GM23248 (cell line): ENCODE measurements at places on chromosomes 5 and 9. TPM values are rescaled to one million over a fixed set of nuclear protein-coding genes. Genes with fewer than 3 reads are reported as not detected.
A peak's percentile ranks its signal among the peaks of the same experiment; 100 is the strongest.

The MARCHF3 gene
- total RNA-seq, result 3.8 and 4.8 TPM in 2 replicates

GRCh38 chr9:128149001-128149701, at the start of gene LCN2:
Gene LCN2, plus strand, starts transcription at chr9:128149453. Its CDS starts 73 bp downstream, at chr9:128149526.
- H3K36me3 ChIP-seq, result no peaks in the 10 kb centered on the region
- H3K4me3 ChIP-seq, result no peak within 1 kb of the TSS
- DNase-seq, result no peak
- no peaks in the 10 kb centered on the region for H3K27me3 ChIP-seq
- H3K4me1 ChIP-seq, result no peaks in the 10 kb centered on the region

The PDLIM7 gene
- 320 and 357 TPM in 2 replicates for total RNA-seq

The FOXD4L5 gene
- not detected in 2 replicates for total RNA-seq

The QRFP gene
- not detected in 2 replicates for total RNA-seq

DNA sequence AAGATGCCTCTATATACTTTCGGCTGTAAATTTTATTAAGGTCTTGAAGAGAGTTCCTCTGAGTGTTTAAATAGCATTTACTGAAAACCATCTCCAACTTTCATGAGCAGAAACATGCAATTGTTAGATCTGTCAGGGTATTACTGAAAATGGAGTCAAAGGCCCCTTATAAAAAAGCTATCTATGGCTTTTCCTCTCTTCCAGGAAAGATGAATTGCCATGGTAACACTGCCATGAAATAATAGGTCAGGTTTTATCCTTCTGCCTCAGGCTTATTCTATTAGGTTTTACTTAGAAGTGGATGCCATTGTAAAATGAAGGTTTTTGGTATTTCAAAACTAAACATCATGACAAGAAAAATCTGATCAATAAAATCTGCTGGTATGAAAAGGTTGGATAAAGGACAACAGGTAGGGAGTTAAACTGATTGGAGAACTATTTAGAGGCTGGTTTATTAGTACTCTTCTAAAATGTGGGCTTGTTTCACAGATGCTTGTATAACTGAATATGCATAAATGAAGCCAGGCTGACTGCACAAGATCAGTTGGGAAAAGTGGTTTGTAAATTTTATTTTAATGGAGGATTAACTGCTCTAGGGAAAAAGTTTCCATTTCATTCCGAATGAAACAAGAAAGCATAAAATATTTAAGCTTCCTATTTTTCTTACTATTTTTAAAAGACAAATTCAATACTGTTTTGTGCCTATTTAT, 135.5 kb downstream of the RAB3C start:
- H3K36me3 ChIP-seq, result no peaks in the 10 kb centered on the region
- no peak overlapping the region for H3K4me3 ChIP-seq
- no peak overlapping the region for H3K27ac ChIP-seq
- H3K27me3 ChIP-seq, result no peaks in the 10 kb centered on the region

- no peak overlapping the region for H3K27ac ChIP-seq
- H3K27me3 ChIP-seq, result no peaks in the 10 kb centered on the region
- H3K36me3 ChIP-seq, result no peaks in the 10 kb centered on the region
- DNase-seq, result no peak
- no peaks in the 10 kb centered on the region for H3K4me1 ChIP-seq
Measured at GRCh38 chr9:135584934-135585333, 23.4 kb downstream of the PAEP start.

GRCh38 chr5:140671472-140672125, 1.8 kb downstream of the DND1 start:
- H3K4me3 ChIP-seq, result no peak overlapping the region
- H3K4me1 ChIP-seq, result peaks cover 1% of the 10 kb centered on the region
- no peak overlapping the region for H3K27ac ChIP-seq
- peaks cover 10% of the 10 kb centered on the region; the same call in 1 of the 2 replicates for H3K36me3 ChIP-seq
- no peaks in the 10 kb centered on the region for H3K27me3 ChIP-seq

The HABP4 gene
- 10.4 and 13.2 TPM in 2 replicates for total RNA-seq

DNA sequence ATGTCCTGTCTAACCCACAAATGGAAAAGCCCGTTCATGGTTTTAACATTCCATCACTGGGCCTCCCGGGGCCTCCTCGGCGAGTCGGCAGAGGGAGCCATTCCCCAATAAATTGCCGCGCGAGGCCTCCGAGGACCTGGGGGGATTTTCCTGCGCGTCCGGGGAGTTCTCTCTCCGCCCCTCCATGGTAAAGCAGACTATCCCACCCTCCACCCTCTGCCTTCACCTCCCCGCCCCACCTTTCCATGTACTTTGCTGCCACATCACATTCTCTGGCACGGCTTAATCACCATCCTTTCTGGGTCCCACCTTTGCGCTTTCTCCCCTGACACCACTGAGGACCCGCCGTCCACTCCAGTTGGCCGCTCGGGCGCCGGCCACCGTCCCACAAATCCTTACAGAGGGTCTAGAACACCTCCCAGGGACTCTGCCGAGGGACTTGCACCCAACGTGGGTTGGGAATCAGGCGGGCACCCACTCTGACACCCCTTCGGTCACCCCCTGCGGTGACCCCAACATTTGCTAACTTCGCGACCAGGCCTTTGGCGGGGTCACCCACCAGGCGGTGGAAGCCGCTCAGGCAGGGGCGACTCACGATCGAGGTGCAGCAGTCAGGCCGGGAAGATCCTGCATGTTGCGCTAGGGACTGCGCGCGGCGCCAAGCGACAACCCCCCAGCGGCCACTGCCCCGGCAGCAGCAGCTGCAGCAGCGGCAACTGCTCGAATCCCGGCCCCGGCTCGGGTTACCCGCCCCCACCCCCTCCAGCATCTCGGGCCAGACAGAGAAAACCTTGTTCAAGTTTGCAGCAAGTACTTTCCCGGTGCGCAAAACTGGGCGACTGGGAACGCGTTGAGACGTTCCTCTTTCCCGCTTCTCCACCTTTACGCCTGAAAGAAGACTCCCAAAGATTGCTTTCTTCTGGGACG, at the start of gene MEGF10:
MEGF10 (plus strand) TSS at position 778 of the 927 bp plus-strand sequence. CDS start 40,513 bp downstream, outside the sequence.
- peak; percentile 73 for DNase-seq
- 0 out of 2 replicates have a peak, but pooled peaks cover 5% of the 10 kb centered on the region for H3K4me1 ChIP-seq
- H3K27ac ChIP-seq, result no peak within 1 kb of the TSS
- peak within 1 kb of the TSS; percentile 58 for H3K4me3 ChIP-seq
- H3K27me3 ChIP-seq, result peaks cover 71% of the 10 kb centered on the region

GRCh38 chr5:147508711-147509040, 1.2 kb downstream of the DPYSL3 start:
- peak overlapping the region; percentile 50 for H3K27ac ChIP-seq
- H3K4me3 ChIP-seq, result peak overlapping the region; percentile 86
- H3K36me3 ChIP-seq, result no peaks in the 10 kb centered on the region
- H3K27me3 ChIP-seq, result no peaks in the 10 kb centered on the region

DNA sequence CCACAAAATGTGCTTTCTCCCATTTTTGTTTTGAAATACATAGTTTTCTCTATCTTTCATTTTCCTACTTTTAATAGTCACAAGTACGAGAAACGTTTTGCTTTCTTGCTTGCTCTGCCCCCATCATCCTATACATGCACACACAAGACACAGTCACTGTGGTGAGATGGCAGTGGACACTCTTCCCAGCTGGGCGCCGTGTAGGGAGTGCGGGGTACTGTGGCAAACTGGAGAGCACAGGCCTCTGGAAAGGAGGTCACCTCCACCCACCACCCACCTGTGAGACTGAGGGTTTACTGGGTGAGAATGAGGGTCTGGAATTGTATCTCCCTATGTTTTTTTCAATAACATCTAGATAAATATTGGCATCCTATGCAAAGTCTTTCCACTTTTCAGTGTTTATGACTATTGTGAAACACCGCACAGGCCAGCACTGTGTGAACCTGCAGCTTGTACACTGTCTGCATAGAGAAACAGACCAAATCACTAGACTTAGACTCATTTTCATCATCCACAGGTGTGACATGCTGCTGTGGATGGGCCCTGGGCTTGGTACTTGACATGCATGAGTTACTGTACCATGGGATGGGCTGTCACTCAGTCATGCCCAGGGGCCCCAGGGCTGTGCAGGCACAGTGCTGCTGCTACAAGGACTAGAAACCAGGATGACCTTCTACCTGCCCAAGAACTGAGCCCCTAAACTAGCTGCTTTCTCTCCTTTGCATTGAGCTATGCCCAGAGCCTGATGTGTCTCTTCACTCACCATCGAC, 118.1 kb upstream of the LMX1B start:
- H3K36me3 ChIP-seq, result no peaks in the 10 kb centered on the region
- H3K27me3 ChIP-seq, result no peaks in the 10 kb centered on the region
- H3K27ac ChIP-seq, result no peak overlapping the region
- no peak overlapping the region for H3K4me3 ChIP-seq
- no peaks in the 10 kb centered on the region for H3K4me1 ChIP-seq

DNA sequence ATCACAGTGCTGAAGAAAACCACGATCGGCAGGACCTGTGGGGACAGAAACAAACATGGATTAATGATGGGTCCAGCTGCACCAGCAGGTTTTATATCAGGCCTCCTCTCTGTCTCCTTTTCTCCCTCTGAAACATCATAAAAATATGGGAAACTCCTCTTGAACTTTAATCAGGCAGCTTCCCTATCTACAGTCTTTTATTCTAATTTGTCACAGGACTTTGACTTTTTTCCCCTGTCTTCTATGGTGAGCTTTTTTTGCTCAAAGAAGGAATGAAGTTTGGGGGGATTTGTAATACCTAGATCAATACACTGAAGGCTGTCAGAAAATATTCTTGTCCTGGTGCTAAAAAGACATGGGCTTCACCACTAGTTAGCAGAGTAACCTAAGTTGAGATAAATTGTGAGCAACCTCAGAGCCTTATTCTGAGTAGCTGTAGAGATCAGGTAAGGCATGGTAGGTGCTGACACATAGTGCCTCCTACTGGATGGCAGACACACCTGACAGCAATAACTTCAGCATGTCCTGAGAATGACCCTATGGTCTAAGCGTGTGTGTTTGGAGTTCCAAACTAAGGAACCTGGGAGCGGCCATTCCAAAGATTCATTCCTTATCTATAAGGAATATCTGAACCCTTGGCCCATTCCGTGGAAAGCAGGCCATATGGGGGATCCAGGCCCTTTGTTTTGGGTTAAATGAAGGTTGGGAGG, 46.2 kb downstream of the SLC28A3 start:
- DNase-seq, result no peak
- H3K27ac ChIP-seq, result no peak overlapping the region
- no peak overlapping the region for H3K4me3 ChIP-seq
- peaks cover 22% of the 10 kb centered on the region for H3K4me1 ChIP-seq
- no peaks in the 10 kb centered on the region; the same call in 1 of the 2 replicates for H3K27me3 ChIP-seq

DNA sequence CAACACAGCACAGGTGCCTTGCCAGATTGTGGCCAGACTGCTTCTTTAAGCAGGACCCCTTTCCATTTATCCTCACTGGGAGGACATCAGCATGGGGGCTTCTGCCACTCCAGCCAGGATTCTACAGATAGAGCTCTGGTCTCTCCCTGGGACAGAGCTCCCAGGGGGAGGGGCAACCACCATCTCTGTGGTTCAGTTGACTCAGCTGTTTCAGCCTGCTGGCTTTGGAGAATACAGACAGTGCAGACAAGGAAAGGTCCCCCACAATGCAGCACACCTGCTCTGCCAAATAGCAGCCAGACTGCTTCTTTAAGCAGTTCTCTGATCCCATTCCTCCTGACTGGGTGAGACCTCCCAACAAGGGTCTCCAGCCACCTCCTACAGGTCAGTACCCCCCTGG, 132.8 kb downstream of the OR2K2 start:
- DNase-seq, result no peak
- no peaks in the 10 kb centered on the region for H3K27me3 ChIP-seq
- H3K27ac ChIP-seq, result no peak overlapping the region
- no peak overlapping the region for H3K4me3 ChIP-seq
- no peaks in the 10 kb centered on the region for H3K36me3 ChIP-seq
- no peaks in the 10 kb centered on the region for H3K4me1 ChIP-seq

DNA sequence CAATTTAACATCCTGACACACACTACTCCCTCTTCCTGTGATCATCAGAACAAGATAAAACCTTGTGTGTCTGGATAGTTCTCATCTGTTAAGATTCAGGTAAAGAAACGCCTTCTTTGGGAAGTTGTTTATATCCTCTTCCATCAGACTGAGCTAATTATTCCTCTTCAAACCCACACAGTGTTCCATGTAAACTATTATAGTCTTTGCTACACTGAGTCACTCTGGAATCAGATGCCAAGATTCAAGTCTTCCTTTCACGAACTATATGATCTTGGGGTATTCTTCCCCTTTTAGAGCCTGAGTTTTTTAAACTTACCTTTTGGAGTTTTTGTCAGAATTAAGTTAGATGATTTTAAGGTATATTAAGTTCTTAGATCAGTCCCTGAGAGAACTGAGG, 2.0 kb downstream of the OR1J1 start:
- no peaks in the 10 kb centered on the region for H3K36me3 ChIP-seq
- H3K4me1 ChIP-seq, result peaks cover 13% of the 10 kb centered on the region
- DNase-seq, result peak; percentile 51

DNA sequence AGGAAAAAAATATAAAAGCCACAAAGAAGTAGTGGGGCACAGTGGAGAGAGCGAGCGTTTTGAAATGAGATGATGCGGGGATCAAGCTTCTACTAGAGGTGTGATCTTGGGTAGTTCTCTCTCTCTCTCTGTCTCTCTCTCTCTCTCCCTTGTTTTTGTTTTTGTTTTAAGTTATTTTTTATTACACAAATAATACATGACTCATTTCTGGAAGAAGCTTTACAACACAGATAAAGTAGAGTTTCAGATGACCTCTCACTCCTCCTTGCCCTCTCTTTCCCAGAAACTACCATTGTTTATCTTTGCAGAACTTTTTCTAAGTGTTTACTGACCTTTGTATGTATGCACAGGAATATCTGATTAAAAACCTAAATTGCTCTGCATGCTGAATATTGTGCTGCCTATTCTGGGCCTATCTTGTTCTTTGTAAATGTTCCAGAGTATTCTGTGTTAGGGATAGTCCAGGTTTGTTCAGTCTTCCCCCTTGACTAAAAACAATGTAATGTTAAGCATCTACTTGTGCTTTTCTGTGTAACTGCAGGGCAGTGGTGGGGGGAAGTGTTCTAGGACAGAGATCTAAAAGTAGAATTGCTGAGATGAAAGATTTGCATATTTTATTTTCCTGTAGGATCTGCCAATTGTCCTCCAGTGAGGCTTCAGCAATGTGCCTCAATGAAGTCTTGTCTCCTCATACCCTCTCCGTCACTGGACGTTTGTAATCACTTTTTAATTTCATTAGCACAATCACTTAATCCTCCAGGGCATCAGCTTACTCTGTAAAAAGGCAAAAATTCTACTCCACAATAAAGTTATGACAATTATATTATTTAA, 52.0 kb downstream of the FYB1 start:
- no peaks in the 10 kb centered on the region for H3K36me3 ChIP-seq
- no peaks in the 10 kb centered on the region for H3K27me3 ChIP-seq
- DNase-seq, result peak; percentile 22
- peaks cover 44% of the 10 kb centered on the region for H3K4me1 ChIP-seq

GRCh38 chr5:159059722-159060121, 40.0 kb downstream of the EBF1 start:
- DNase-seq, result no peak
- no peaks in the 10 kb centered on the region for H3K36me3 ChIP-seq
- H3K4me1 ChIP-seq, result peaks cover 51% of the 10 kb centered on the region
- no peak overlapping the region for H3K4me3 ChIP-seq
- no peaks in the 10 kb centered on the region for H3K27me3 ChIP-seq

The DIPK1B gene
- not detected in 2 replicates for total RNA-seq

DNA sequence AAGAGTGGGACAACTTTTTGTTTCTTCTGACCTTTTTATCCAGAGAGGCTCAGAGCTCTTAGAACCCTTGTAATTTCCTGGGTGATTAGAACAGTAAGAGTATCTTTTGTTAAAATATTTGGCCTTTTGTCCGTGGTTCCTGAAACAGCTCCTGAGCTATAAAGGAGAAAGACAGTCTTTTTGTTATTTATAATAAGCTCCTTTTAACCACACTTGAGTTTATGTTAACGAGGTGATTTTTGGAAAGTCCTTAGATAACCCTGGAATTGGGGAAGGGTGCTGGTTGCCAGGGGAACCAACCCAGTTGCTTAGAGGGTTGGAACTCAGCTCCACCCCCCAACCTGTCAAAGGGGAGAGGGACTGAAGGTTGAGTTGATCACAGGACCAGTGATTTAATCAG, 4.8 kb downstream of the ZNF483 start:
- H3K27ac ChIP-seq, result no peak overlapping the region
- no peak overlapping the region for H3K4me3 ChIP-seq
- H3K4me1 ChIP-seq, result no peaks in the 10 kb centered on the region
- no peak for DNase-seq
- H3K27me3 ChIP-seq, result no peaks in the 10 kb centered on the region
- H3K36me3 ChIP-seq, result 0 out of 2 replicates have a peak, but pooled peaks cover 4% of the 10 kb centered on the region
